ENCODE measurements at places on chromosomes 6 and 20.

DNA sequence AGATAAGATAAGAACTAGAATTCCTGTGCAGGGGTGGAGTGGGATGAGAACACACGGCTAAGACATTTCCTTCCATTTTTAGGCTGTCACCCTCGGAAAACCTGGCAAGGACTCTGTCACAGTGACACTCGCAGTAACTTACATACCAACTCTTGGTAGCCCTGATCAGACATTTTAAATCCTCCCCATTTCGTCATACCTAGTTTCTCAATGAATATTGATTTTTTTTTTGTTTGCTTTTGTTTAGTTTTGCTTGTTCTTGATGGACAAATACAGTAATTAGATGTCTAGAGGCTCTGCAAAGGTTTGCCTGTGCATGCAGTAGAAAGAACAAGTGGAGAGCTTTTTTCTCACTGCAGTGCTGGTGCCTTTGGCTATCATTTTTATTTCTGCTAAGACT lies 213.0 kb upstream of the FAM83B start:
- H3K27ac ChIP-seq: no peak overlapping the region
- no peaks in the 10 kb centered on the region for H3K27me3 ChIP-seq
- no peak for DNase-seq

DNA sequence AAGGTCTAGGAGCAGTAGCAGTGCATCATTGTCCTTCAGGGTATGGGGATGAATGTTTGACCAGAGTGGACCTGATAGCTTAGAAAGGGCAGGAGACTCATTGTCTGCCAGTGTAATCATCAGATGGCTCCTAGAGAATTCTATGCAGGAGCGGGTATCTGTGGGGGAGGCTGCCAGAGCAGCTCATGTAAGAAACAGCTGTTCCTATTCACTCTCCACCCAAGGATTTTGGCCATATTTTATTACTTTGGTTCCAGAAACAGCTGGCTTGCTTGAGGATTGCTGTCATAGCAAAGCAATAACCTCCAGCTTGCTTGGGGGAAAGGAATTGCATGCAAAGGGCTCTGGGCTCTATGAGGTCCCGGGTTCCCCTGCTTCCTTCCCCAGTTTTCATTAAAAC lies 44.1 kb downstream of the RALY start:
- peaks cover 8% of the 10 kb centered on the region for H3K36me3 ChIP-seq
- no peak for DNase-seq
- H3K27me3 ChIP-seq: no peaks in the 10 kb centered on the region
- peak overlapping the region; percentile 71 for H3K27ac ChIP-seq
- no peak overlapping the region for H3K4me3 ChIP-seq

- no peak overlapping the region for H3K4me3 ChIP-seq
- H3K4me1 ChIP-seq: no peaks in the 10 kb centered on the region
- no peak for DNase-seq
- H3K27ac ChIP-seq: no peak overlapping the region
- no peaks in the 10 kb centered on the region for H3K27me3 ChIP-seq
Measured at GRCh38 chr6:165615636-165616035, 47.4 kb downstream of the PDE10A start.

DNA sequence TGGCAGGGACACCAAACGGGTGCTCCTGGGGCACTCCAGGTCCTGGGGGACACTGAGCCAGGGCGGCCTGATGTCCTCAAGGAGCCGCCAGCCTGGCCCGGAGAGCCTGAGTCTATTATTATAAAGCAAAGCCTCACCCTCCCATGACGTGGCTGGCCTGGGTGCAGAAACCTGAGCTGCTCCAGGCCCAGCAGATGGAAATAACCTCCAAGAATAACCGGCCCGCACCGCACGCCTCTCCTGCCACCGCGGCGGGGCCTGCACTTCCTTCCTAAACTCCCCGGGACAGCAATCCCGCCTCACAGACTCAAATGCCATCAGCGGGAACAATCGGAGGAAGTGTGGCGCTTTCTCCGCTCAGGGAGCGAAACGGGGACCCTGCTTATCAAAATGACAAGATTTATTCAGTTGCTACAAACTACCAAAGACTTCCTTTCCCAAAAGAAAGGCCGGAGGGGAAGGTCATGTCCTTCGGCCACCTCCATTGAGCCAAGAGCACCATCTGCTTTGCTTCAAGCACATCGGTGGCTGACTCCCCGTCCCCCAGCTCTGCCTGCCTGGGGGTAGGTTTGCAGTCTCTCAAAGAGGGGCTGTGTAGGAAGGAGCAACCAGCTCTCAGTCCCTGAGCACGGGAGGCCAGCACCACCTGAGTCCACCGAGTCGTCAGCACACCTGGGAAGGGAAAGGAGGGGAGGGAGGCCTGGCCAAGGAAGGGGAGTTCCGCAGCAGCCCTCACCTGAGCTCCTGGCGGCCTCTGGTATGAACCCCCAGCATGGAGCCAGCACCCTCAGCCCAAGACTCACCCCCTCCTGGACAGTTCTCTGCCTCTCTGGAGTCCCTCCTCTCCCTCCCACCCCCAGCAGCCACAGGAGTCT lies 78.6 kb upstream of the QKI start:
- H3K36me3 ChIP-seq: no peaks in the 10 kb centered on the region
- peaks cover 11% of the 10 kb centered on the region for H3K27me3 ChIP-seq
- no peaks in the 10 kb centered on the region for H3K4me1 ChIP-seq
- no peak overlapping the region for H3K4me3 ChIP-seq

DNA sequence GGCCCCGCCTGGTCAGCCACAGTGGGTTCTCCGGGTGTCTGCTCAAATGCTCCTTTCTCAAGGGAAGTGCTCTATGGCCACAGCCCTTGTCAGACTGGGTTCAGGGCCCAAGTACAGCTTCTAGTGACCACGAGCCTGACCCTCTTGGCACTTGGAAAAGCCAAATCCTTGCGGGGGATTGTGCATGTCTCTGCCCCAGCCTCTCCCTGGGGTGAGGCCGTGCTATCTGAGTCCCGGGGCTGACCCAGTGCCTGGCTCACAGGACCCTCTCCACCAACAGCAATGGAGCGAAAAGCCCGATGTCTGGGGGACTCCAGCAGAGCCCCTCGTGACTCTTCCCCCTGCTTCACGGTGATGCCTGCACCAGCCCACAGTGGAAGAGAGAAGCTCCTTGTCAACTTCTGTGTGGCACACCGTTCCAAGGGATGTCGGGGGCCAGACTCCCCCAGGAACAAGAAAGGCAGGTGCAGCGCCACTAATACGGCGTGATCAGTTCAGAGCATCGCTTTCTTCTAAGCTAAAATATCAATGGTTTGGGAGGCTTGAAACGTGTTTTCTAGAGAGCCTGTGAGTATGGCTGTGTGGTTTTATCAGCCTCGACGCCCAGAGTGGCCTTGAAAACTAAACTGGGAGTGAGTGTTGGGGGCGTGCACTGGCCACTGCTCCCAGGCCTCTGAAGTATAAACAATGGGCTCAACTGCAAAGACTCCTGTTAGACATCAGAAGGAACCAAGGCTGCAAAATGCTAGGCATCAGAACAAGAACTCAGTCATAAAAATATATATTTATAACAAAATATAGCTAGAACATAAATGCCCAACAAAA lies 51.9 kb downstream of the DLL1 start:
- DNase-seq: peak; percentile 32
- peaks cover 14% of the 10 kb centered on the region for H3K27me3 ChIP-seq
- no peaks in the 10 kb centered on the region for H3K36me3 ChIP-seq
- peaks cover 5% of the 10 kb centered on the region for H3K4me1 ChIP-seq
- H3K4me3 ChIP-seq: no peak overlapping the region

GRCh38 chr6:168165373-168165772 lies 86.4 kb upstream of the FRMD1 start:
- peaks cover 4% of the 10 kb centered on the region for H3K27me3 ChIP-seq
- H3K4me1 ChIP-seq: peaks cover 8% of the 10 kb centered on the region
- no peak overlapping the region for H3K4me3 ChIP-seq
- no peak overlapping the region for H3K27ac ChIP-seq
- no peaks in the 10 kb centered on the region for H3K36me3 ChIP-seq

GRCh38 chr6:72504406-72504805 lies 117.5 kb upstream of the KCNQ5 start:
- H3K36me3 ChIP-seq: no peaks in the 10 kb centered on the region
- DNase-seq: no peak
- no peaks in the 10 kb centered on the region for H3K4me1 ChIP-seq
- H3K4me3 ChIP-seq: no peak overlapping the region

DNA sequence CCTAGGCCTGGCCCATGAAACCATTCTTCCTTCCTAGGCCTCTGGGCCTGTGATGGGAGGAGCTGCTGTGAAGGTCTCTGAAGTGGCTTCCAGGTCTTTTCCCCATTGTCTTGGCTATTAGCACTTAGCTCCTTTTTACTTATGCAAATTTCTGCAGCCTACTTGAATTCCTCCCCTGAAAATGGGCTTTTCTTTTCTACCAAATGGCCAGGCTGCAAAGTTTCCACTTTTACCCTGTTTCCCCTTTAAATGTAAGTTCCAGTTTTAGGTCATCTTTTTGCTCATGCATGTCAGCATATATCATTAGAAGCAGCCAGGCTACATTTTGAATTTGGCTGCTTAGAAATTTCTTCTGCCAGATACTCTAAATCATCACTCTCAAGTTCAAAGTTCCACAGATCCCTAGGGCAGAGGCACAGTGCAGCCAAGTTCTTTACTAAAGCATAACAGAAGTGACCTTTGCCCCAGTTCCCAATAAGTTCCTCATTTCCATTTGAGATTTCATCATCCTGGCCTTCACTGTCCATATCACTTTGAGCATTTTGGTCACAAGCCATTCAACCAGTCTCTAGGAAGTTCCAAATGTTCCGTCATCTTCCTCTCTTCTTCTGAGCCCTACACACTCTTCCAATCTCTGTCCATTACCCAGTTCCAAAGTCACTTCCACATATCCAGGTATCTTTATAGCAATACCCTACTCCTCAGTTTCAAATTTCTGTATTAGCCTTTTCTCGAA lies 71.9 kb downstream of the TBC1D7 start:
- no peaks in the 10 kb centered on the region for H3K4me1 ChIP-seq
- H3K4me3 ChIP-seq: no peak overlapping the region
- no peak for DNase-seq
- no peak overlapping the region for H3K27ac ChIP-seq
- H3K27me3 ChIP-seq: peaks cover under 1% of the 10 kb centered on the region

DNA sequence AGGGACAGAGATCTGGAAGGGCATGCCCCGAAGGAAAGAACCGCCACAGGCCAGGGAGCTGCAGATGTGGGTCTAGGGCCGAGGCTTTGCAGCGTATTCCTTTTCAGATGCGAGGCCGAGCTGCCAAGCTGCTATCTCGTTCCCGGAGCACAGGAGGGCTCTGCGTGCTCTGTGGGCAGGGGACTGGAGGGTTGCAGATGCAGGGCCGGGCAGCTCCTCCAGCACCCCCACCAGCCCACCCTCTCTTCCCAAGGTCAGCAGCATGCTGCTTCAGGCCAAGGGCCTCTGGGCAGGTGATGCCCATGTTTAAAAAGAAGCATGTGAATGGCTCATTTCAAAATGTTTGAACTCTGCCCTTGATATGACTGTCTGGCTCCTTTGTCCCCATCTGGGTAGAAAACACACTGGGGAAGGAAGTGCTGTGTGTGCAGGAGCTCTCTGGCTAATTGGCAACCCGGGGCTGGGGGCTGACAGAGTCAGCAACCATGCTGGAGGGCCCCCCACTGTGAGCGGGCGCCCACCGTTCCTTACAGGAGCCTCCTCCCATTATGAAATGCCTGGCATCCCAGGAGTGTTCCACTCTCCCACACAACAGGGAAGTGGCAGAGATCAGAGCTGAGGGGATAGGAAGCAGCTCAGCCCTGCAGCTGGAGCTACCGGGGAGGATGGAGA lies 353.3 kb downstream of the ZFAND3 start:
- H3K4me1 ChIP-seq: peaks cover 2% of the 10 kb centered on the region
- H3K27me3 ChIP-seq: no peaks in the 10 kb centered on the region
- H3K36me3 ChIP-seq: no peaks in the 10 kb centered on the region
- no peak for DNase-seq

DNA sequence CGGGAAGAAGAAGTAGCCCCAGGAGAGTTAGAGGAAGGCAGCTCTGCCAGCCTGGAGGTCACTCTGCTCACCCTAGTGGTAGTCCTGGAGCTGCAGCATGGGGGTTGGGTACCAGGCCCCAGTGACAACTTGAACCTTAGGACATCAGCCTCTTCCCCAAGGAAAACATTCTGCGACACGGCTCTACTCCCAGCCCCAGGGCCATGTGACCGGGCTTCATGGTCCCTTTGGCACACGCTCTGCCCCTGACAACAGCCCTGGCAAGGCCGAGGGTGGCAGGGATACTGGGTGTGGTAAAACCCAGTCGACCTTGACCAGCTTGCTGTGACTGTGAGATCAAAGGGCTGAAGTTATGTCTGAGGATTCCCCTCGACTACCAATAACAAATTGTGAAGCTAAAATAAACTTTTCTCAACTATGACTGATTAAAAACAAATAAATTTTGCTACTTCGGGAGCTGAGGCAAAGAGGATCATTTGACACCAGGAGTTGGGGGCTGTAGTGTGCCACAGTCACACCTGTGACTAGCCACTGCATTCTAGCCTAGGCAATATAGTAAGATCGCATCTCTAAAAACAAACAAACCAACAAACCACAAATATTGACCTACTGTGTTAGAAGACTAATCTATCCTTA lies 24.4 kb upstream of the ARID1B start:
- no peaks in the 10 kb centered on the region for H3K4me1 ChIP-seq
- H3K4me3 ChIP-seq: no peak overlapping the region
- no peaks in the 10 kb centered on the region for H3K36me3 ChIP-seq
- H3K27ac ChIP-seq: no peak overlapping the region
- H3K27me3 ChIP-seq: peaks cover 11% of the 10 kb centered on the region

Measured in natural killer cell treated with Interleukin-12 subunit alpha and Interleukin-12 subunit beta and Interleukin-15 and Interleukin-18, amount 100 ng/mL, for 72 hours (primary cell).